Immature natural killer cell (primary cell): ENCODE measurements at places on chromosomes 6 and 20. TPM values are rescaled to one million over a fixed set of nuclear protein-coding genes. Genes with fewer than 3 reads are reported as not detected.

The SCRT2 gene
- polyA plus RNA-seq = not detected

GRCh38 chr6:37489697-37490336 lies 9.9 kb downstream of the CCDC167 start:
- H3K36me3 ChIP-seq = no peaks in the 10 kb centered on the region
- H3K4me3 ChIP-seq = no peak overlapping the region
- H3K27me3 ChIP-seq = no peaks in the 10 kb centered on the region

DNA sequence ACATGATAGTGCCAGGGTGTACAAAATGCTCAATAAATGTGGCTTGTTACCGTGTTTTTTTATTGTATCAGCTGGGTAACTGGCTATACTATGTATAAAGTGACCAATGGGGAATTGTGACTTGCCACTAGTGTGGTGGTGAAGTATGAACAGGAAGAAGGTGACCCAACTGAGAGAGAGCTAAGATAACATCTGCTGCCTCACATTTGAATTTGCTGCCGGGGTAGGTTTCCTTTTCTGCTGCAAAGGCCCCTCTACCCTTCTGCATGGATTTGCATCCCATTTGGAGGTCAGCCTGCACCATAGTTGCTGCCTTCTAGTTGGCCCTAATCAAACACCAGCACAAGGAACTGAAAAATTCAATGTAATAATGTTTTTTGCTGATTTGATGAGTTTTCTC lies 24.1 kb downstream of the IL17A start:
- no peaks in the 10 kb centered on the region for H3K36me3 ChIP-seq
- H3K27ac ChIP-seq = no peak overlapping the region

DNA sequence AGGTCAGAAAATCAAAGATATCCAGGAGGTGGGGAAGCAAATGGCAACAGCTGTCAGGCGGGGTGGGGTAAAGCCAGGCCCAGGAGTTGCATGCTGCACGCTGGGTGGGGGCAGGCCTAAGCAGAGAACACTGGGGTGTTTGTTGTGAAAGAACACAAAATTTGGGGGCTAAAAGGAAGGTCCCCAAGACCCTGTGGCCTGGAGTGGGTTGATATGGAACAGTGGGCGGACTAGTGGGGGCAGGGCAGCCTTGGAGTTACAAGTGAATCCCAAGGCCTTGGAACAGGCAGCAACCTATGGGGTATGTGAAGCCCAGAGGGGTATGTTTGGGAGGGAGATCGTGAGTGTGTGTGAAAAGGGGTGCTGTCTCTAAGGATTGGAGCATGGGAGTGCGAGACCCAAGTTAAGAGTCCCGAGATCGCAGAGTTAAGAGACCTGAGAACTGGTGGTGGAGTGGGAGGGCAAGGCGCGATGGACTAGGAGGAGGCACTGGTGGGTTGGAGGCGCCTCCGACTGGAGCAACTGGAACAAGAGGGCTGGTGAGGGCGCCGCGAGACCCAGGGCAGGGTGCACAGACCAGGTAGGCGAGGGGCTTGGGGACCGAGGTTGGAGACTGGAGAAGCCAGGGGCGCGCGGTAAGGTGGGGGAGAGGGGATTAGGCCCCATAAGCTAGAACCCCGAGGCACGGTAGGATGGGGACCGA lies 658 bp downstream of the CUL7 start:
- peaks cover 37% of the 10 kb centered on the region for H3K4me1 ChIP-seq
- peaks cover 1% of the 10 kb centered on the region for H3K27me3 ChIP-seq
- H3K4me3 ChIP-seq = peak overlapping the region; percentile 93
- H3K27ac ChIP-seq = peak overlapping the region; percentile 96
- H3K36me3 ChIP-seq = peaks cover 9% of the 10 kb centered on the region

- peaks cover 65% of the 10 kb centered on the region for H3K4me1 ChIP-seq
- H3K27me3 ChIP-seq = no peaks in the 10 kb centered on the region
- peak overlapping the region; percentile 94 for H3K4me3 ChIP-seq
- peak overlapping the region; percentile 97 for H3K27ac ChIP-seq
- peaks cover 5% of the 10 kb centered on the region for H3K36me3 ChIP-seq
Measured at GRCh38 chr6:34657307-34657978, 39.1 kb downstream of the ILRUN start.

The DYNLT2 gene
- polyA plus RNA-seq = 0.40 TPM

The SRMS gene
- not detected for polyA plus RNA-seq

DNA sequence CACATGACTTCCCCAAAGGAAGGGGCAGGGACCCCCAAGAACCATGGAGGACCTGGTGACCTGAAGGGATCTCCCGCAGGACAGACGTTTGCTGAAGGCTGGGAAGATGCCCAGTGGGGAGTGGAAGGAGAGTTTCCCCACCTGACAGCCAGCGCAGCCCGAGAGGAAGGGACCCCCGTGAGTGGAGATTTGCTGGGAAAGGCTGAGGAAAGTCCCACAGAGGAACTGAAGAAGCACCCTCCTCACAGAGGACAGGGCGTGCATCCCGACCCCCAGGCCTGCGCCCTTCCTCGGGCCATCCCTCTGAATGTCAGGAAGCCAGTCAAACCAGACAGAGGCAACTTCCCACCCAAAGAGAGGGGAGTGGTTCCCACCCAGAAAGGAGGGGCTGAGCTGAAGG lies 29.6 kb upstream of the AAR2 start:
- H3K27ac ChIP-seq = no peak overlapping the region
- no peaks in the 10 kb centered on the region for H3K36me3 ChIP-seq
- no peaks in the 10 kb centered on the region for H3K27me3 ChIP-seq
- H3K4me3 ChIP-seq = no peak overlapping the region
- no peak for DNase-seq

- no peaks in the 10 kb centered on the region for H3K27me3 ChIP-seq
- peaks cover 4% of the 10 kb centered on the region for H3K36me3 ChIP-seq
- H3K4me1 ChIP-seq = peaks cover 12% of the 10 kb centered on the region
- DNase-seq = no peak
- H3K27ac ChIP-seq = no peak overlapping the region
- no peak overlapping the region for H3K4me3 ChIP-seq
Measured at GRCh38 chr20:8756410-8756809, 312.5 kb upstream of the PLCB4 start.

DNA sequence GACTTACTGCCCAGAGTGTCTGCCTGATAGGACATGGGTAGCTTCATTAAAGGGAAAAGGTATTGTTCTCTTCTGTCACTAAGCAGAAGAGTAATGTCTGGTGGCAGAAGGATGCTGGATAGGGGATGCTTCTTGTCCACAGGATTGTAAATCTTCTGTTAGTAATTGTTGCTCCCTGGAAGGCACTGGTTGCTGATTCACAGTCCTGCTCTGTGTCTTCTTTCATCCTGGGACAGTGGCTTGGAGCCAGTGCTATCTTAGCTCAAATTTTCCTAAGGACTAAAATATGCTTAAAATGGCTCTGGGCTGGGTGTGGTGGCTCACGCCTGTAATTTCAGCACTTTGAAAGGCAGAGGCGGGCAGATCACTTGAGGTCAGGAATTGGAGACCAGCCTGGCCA lies 48.0 kb downstream of the SYTL3 start:
- H3K27ac ChIP-seq = no peak overlapping the region
- peaks cover 21% of the 10 kb centered on the region for H3K4me1 ChIP-seq
- DNase-seq = no peak
- H3K4me3 ChIP-seq = no peak overlapping the region

GRCh38 chr6:144104488-144104887 lies 9.1 kb upstream of the SF3B5 start:
- no peak overlapping the region for H3K4me3 ChIP-seq
- peak; percentile 3 for DNase-seq

GRCh38 chr6:126842769-126843168 lies 275.7 kb upstream of the RSPO3 start:
- H3K4me3 ChIP-seq = no peak overlapping the region
- no peaks in the 10 kb centered on the region for H3K27me3 ChIP-seq
- H3K36me3 ChIP-seq = no peaks in the 10 kb centered on the region
- no peak overlapping the region for H3K27ac ChIP-seq
- no peaks in the 10 kb centered on the region for H3K4me1 ChIP-seq
- no peak for DNase-seq

The PSORS1C1 gene
- not detected for polyA plus RNA-seq

DNA sequence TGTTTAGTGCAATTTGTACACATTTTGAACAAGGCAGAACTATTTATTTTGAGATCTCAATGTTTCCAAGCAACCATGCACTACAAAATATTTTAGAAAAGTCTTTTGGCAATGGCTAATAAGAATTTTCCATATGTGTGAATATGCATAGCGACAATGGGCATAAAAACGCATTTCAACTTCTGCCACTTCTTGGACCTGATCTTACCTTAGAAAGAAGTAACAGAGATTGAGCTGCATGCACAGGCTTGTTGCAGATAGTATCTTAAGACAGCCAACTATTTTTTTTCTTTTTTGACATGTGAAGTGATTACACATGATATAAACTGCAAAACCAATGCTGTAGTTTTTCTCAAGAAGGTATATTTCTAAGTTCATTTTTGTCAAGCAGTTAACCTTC lies 210.4 kb upstream of the PHACTR1 start:
- H3K4me1 ChIP-seq = no peaks in the 10 kb centered on the region
- H3K27ac ChIP-seq = no peak overlapping the region
- H3K27me3 ChIP-seq = peaks cover 2% of the 10 kb centered on the region
- no peak overlapping the region for H3K4me3 ChIP-seq
- no peak for DNase-seq
- no peaks in the 10 kb centered on the region for H3K36me3 ChIP-seq

DNA sequence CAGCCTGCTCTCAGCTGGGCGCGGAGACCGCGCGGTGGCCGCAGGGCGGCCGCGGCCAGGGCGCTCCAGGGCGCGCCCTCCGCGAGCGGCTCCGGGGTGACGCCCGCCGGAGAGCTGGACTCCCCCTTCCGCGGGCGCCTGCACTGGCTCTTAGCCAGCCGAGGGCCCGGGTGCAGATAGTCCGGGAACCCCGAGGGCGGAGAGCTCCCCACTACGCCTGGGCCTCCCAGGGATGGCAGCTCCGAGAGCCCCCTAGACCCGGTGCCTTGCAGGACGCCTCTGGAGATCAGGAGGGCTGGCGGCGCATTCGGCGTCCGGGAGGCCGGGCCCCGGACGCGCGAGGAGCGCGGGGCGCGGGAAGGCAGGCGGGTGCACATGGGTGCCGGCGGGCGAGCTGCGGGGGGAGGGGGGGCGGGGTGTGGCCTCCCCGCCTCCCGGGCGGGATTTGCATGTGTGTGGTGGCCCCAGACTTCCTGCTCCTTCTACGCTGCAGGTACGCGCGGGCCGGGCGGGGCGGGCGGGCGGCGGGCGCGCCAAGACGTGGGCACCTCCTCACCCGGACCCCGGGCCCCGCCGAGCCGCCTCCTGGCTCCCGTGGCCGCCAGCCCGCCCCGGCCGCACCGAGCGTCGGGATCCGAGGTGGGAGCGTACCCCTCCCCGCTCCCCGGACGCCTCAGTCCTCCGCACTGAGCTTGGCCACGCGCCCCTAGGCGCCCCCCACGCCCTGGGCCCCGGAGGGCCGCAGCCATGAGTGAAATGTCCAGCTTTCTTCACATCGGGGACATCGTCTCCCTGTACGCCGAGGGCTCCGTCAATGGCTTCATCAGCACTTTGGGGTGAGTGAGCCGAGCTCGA lies at the start of gene ITPR3:
Gene ITPR3 (plus strand): TSS at position 467 of the 855 bp plus-strand sequence. CDS start 281 bp downstream, at position 748.
- no peaks in the 10 kb centered on the region for H3K36me3 ChIP-seq
- DNase-seq = peak; percentile 73
- peaks cover 10% of the 10 kb centered on the region for H3K27me3 ChIP-seq
- peak within 1 kb of the TSS; percentile 97 for H3K4me3 ChIP-seq
- H3K27ac ChIP-seq = peak within 1 kb of the TSS; percentile 99
- peaks cover 62% of the 10 kb centered on the region for H3K4me1 ChIP-seq

The PLN gene
- not detected for polyA plus RNA-seq

- no peaks in the 10 kb centered on the region for H3K4me1 ChIP-seq
- H3K27ac ChIP-seq = no peak overlapping the region
- no peaks in the 10 kb centered on the region for H3K27me3 ChIP-seq
- DNase-seq = peak; percentile 18
- no peak overlapping the region for H3K4me3 ChIP-seq
Measured at GRCh38 chr20:63775096-63775978, 35.8 kb downstream of the SLC2A4RG start.

GRCh38 chr6:168388641-168389633 lies 52.0 kb upstream of the SMOC2 start:
- no peaks in the 10 kb centered on the region for H3K4me1 ChIP-seq
- H3K27me3 ChIP-seq = peaks cover 5% of the 10 kb centered on the region
- H3K36me3 ChIP-seq = no peaks in the 10 kb centered on the region
- DNase-seq = no peak

GRCh38 chr20:59412875-59413284 lies 112.5 kb downstream of the EDN3 start:
- H3K4me1 ChIP-seq = no peaks in the 10 kb centered on the region
- no peak overlapping the region for H3K27ac ChIP-seq
- H3K36me3 ChIP-seq = no peaks in the 10 kb centered on the region
- no peak for DNase-seq
- peaks cover 6% of the 10 kb centered on the region for H3K27me3 ChIP-seq

DNA sequence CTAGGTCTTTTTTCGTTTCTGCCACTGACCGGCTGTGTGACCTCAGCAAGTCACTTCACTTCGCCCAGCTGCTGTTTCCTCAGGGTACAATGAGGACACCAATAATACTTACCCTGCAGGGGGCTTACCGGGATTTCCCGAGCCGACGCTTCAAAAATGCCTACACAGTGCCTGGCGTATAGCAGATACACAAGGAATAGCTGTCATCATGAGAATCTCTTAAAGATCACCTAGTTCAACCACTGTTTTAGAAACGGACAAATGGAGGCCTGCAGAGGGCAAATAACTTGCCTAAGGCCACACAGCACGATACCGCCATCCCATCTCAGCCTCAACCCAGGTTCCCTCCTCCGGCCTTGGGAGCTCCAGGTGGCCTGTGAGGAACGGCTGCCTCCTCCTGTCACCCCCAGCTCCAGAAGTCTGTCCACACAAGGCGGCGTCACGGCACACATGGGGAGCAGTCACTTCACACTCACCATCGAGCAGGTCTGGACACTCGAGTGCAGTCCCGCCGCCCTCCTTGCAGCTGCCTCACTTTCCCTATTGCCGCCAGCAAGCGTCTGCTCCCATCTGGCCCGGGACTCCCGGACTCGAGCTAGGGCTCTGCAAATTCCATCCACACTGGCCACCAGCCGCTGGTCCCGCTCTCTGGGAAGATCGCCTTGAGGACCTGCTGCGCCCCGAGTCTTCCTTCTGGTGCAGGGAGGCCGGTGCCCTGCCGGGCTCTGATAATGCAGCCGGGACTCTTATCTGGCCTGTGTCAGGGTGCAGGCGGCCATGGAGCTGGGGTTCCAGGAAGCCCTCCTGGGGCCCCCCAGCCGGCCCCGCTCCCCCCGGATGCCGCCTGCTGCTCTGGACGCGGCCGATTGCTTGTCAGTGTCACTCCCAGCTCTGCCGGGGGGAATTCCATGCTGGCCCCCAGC lies at the start of gene RIPOR3:
Gene RIPOR3 (minus strand): TSS at position 893 of the 923 bp plus-strand sequence. CDS start 414 bp downstream, at position 479.
- H3K36me3 ChIP-seq = no peaks in the 10 kb centered on the region
- no peak for DNase-seq
- no peaks in the 10 kb centered on the region for H3K4me1 ChIP-seq
- peaks cover 7% of the 10 kb centered on the region for H3K27me3 ChIP-seq

The SLC16A10 gene
- polyA plus RNA-seq = not detected

The TNFRSF6B gene
- not detected for polyA plus RNA-seq

GRCh38 chr6:75748003-75748742 lies 866 bp upstream of the MYO6 start:
- peak overlapping the region; percentile 85 for H3K4me3 ChIP-seq
- no peak overlapping the region for H3K27ac ChIP-seq
- no peaks in the 10 kb centered on the region for H3K36me3 ChIP-seq
- peaks cover 16% of the 10 kb centered on the region for H3K4me1 ChIP-seq
- H3K27me3 ChIP-seq = peaks cover 13% of the 10 kb centered on the region

GRCh38 chr20:25685276-25686080 lies 11.2 kb downstream of the ZNF337 start:
- no peak for DNase-seq
- H3K4me3 ChIP-seq = no peak overlapping the region
- peaks cover 29% of the 10 kb centered on the region for H3K36me3 ChIP-seq
- peaks cover 4% of the 10 kb centered on the region for H3K27me3 ChIP-seq
- peaks cover 5% of the 10 kb centered on the region for H3K4me1 ChIP-seq

GRCh38 chr6:31878222-31878621 lies 575 bp downstream of the SLC44A4 start:
- no peak for DNase-seq
- H3K27ac ChIP-seq = no peak overlapping the region
- no peak overlapping the region for H3K4me3 ChIP-seq
- H3K4me1 ChIP-seq = no peaks in the 10 kb centered on the region
- peaks cover 25% of the 10 kb centered on the region for H3K36me3 ChIP-seq
- H3K27me3 ChIP-seq = peaks cover 5% of the 10 kb centered on the region

The PHACTR3 gene
- polyA plus RNA-seq = not detected
